ENCODE measurements at places on chromosomes 6 and 20.

- DNase-seq: no peak
These were observed 69.5 kb downstream of the MRAP2 start for GRCh38 chr6:84103029-84103428.

DNA sequence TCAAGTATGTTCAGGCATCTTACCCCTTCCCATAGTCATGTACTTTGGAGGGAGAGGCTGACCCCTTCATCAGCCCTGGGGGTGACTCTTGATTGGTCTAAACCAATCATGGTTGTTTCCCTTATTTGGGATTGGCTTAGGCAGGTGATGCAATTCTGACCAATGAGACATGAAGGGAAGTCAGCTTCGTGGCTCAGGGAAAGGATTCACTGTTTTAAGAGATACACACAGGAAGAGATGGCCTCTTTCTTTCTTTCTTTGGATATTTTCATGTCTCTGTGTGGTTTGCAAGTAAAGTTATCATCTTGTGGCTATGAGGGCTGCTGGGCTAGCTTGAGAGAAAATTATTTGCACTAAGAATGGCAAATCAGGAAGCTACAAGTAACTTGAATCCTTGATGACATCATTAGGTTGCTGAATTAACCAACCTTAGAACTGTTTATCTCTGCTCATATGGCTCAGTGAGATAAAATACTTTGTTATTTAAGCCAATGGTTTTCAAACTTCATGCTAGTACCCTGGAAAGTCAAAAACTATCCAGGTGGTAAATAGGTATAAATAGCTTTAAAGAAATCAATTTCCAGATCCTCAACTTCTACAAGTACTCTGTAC, 144.2 kb upstream of the CENPW start:
- no peak for DNase-seq

DNA sequence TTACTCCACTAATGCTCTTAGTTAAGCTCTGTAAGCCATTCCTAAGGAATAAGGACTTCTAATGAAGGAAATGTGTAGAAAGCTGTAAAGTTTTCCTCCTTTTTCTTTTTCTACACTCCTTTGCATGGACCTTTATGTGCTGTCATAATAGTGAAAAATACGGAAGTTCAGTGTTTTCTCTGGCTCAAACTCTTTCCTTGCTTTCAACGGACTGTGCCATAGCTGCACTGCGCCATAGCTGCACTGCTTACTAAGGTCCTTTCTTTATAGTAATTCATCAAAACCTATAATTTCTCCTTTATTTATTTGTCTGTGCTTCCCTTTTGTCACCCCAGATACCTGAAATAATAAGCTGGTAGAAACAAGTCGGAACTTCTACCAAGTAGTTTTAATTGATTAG, 67.3 kb downstream of the RNF144B start:
- DNase-seq: no peak

GRCh38 chr6:121594053-121594452, 158.6 kb downstream of the GJA1 start:
- DNase-seq: no peak

DNA sequence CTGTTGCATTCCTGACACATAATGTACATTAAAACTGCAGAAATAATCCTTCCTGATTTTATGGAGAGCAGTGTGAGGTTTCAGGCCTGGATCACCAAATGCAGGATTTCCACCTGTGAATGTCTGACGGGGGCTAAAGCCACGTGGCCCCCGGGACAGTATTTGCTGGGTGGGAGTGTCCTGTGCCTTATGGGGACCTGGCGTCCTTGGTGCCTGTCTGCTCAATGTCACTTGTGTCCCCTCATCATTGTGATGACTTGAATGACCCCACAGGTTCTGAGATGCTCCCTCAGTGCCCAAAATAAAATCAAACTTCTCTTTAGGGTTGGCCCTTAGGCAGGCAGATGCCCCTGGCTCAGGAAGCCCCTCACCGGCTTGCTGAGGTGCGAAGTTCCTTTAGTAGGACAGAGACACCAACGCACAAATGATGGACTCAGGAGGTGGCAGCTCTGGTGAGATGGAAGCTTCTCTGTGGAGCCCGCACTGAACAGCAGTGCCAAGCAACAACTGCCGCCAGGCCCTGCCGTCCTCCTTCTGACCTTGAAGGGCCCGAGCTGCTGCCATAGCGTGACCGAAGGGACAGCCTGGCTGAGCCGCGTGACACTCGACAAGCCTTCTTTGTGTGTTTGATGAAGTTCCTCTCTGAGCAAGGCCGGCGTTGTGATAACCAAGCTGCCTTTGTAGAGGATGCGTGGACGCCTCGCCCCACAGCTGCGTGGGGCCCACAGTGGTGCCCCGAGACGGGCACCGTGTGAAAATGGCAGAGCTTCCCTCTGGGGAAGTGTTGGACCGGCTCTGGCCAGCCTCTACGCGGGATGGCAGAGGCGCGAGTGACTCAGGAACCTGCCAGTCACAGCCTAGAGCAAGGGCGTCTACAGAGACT, 30.9 kb downstream of the FRMD1 start:
- no peak for DNase-seq

DNA sequence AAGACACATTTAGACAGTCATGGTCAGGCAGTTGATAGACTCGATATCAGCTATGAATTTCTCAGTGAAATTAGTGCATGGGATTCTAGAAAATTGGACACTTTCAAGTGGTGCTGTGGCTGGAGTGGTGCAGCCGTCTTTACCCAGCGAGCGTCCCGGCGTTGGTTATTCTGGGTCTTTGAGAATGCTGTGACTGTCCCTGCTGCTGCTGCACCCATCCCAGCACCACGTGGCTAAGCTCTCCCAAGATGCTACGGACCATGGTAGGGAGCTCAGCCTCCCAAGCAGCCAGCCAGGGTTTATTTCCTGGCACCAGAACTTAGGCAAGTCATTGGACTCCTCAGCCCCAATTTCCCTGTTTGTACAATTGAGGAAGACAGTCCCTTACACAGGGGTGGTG, 147.2 kb upstream of the RPS6KA2 start:
- DNase-seq: no peak

DNA sequence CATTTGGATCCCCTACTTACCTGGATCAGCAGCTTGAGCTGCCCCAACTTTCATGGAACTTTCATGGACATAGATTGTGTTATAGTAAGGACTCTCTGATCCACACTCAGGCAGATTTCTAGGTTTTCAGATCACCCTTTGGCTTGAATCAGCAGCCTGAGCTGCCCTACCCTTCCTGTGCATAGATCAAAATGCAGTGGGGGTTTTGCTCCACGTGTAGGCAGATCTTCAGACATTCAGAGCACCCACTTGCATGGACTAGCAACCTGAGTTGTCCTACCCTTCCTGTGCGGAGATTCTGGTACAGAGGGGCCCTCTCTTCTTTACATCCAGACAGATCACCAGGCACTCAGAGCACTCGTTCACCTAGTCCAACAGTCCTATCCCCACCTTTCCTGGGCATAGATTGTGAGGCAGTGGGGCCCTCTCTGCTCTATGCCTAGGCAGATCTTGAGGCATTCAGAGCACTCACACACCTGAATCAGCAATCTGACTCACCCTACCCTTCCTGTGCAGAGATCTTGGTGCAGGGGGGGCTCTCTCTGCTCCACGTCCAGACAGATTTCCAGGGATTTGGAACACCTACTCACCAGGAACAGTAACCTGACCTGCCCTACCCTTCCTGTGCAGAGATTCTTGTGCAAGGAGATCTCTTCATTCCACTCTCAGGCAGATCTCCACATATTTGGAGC, 705.2 kb upstream of the NRSN1 start:
- DNase-seq: no peak
